DMS153 (cell line): ENCODE measurements at places on chromosomes 3 and 15.
A peak's percentile ranks its signal among the peaks of the same experiment; 100 is the strongest.

DNA sequence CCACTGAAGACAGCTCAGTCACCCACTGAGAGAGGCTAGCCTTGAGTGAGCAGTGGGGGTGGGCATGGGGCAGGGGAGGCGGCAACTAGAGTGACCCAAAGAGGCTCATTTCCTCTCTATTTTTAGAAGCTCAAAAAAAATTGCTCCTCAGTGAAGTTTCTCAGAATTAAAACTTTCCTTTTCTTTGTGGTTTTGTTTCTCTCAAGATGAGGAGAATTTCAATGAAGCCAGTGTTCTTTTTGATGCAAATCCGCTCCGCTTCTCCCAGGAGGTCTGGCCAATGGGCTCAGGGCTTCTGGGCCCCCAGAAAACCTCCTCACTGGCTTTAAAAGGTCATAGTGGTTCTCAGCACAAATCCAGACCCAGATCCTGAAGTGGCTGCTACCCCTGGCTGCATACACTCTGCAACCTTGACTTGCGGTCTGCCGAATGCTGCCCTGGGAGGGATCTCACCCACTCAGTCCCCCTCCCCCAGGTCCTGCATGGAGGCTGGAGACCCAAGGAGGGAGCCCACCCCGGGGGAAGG is at the start of gene ACSBG1:
Gene ACSBG1 (minus strand): TSS at position 51 of the 526 bp plus-strand sequence. CDS start 64 bp downstream, outside the sequence.
- no peak for DNase-seq

GRCh38 chr3:42728056-42728455 is 25.5 kb upstream of the HHATL start:
- DNase-seq: no peak

DNA sequence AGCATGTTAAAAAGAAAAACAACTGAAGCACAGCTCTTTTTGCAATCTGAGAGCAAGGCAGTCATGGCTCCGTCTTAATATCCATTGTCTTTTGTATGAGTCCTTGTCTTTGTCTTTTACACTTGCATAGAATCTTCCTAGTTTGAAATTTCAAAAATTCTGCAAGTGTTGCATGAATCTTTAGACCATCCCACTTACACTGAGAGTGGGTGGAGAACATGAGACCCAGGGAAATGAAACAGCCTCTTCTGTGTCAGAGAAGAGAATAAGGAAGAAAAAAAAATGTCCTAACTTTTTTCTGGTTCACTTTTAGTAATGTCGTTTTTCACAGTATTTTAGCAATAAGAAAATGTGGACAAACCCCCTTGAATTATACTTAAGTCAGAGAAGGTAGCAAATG is 12.1 kb upstream of the DCLK3 start:
- DNase-seq: no peak

DNA sequence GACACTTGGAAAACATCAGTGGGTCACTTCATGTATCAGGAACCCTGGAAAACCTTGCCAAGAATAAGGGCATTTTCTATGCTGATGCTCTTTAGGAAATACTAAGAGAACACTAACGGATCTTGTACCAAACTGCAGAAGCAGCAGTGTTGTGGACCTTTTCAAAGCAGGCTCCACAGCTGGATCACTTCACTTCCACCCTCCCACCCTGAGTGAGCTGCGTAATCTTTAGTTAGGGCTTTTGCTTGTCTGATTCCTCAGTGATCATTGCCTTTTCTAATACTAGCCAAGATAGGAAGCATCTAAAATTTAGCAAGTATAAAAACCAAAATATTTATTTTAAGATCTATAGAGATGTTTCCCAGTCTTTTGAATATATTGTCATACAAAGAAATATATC is 229.0 kb downstream of the EPHA6 start:
- DNase-seq: no peak

DNA sequence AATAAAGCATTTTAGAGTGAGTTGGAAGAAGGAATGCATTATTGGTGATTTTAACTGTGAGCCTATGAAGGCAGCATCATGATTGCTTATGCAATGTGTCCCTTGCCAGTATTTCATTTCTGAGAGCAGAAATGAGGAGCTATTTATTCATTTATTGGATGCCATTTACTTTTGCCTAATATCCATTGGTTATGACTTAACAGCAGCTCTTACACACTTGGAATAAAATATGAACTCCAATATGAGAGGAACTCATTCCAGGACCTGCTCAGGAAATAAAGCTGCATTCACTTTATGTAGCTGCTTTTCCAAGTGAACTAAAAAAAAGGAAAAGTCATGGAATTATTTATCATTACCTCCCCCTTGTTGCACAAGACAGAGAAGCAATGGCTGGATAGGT is 280.1 kb downstream of the LRTM1 start:
- DNase-seq: no peak

DNA sequence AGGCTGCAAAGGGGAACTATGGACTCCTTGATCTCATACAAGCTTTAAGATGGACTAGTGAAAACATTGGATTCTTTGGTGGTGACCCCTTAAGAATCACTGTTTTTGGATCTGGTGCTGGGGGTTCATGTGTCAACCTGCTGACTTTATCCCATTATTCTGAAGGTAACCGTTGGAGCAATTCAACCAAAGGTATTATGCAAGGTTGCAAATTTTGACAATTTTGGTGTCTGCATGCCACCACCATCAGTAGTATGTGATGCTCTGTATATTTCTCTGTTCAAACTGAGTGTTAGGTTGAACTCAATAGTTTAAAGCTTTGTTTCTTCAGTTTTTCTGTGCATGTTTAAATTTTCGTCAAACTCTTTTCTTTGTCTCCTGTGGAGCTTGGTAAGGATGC is 583.8 kb upstream of the NAALADL2 start:
- no peak for DNase-seq

DNA sequence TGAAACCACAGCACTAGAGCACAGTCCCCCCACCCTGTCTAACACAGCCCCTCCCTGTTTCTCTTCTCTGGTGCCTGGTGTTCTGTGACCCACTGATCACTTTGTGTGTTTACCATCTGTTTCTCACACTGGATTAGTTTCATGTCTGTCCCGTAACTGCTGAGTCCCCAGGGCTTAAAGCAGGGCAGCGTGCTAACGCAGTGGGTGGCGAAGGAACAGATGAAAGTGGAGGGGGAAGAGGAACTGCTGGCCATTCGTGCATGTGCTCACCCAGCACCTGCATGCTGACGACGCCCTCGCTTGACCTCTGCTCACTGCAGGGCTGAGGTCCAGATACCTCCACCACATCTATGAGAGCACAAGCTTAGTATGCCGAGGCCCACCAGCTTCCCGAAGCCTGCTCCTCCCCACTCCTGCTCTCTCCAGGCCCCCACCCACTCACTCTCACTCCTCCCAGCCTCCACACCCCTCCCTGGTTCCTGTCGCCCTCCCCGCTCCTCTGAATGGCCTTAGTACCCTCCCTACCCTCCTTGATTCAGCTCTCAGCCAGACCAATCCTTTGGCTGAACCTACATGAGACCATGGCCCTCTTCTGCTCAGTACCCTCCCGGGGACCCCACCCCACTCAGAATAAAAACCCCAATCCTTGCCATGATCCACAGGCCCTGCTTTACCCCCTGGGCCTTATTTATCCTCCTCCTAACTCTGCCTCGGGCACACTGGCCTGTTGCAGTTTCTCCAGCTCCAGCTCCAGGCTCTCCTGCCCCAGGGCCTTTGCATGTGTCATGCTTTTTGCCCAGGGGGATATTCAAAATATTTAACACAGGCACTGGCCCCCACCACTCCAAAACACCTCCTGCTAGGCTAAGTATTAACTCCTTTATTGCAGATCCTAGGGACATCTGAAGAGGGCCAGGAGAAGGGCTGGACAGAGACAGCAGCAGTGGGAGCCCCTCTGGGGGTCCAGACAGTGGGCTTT is 15.1 kb upstream of the IQSEC1 start:
- DNase-seq: no peak

GRCh38 chr3:109021556-109021955 is 67.9 kb upstream of the GUCA1C start:
- no peak for DNase-seq

- DNase-seq: peak; percentile 30
Measured at GRCh38 chr3:31980530-31981205, 394 bp downstream of the OSBPL10 start.
